ENCODE measurements at places on chromosomes 1 and 21.
A peak's percentile ranks its signal among the peaks of the same experiment; 100 is the strongest.

DNA sequence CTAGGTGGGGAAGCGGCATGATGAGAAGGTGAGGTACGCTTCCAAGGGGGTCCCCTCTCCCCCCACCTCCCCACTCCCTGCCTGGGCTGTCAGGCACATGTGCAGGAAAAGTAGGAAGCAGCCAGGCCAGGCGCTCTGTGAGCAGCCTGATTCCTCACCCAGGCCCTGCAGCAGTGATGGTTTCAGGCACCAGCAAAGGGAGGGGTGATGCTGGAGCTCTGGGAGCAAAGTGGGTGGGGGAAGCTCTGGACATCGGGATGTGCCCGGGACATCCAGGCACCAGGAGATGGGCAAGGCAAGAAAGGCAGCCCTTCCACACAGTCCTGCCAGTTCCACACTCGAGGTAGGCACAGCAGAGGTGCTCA is 106.1 kb downstream of the CRYAA start:
- no peak for DNase-seq

- DNase-seq = no peak
These were observed 235.1 kb downstream of the GRIK1 start for GRCh38 chr21:29704719-29705118.

GRCh38 chr21:13937236-13937635 is 273.5 kb downstream of the LIPI start:
- DNase-seq = no peak

- DNase-seq = no peak
These were observed 384.3 kb downstream of the NTNG1 start for GRCh38 chr1:107525145-107525544.

DNA sequence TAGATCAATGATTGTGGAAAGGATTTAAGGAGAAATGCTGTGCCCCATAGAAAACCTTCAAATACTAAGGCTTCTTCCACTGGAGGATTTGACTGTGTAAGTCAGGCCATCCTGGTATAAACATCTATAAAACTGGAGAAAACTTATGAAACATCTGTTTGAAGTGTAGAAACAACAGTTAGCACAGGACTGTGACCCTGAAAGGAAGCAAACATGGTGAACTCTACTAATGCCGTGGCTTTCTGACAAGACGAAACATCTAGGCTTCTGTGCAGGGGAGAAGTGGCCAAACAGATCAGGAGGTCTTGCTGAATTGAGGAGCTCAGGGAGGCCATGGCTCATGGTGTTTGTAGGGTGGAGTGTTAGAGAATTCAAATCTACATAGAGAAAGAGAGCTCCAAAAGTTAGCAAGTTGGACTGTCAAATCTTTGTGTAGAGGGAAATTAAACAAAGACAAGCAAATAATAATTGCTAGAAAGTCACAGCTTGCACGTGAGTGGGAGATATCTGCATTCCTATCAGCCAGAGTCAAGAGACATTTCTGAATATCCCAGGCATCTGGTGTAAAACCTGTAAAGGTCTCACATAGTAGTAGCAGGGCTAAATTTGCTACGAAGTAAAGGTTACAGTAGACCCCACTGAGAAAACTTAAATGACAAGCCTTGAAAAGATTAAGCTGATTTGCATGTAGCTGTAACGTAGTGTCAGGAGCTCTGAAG is 566.8 kb upstream of the B3GALT2 start:
- no peak for DNase-seq

DNA sequence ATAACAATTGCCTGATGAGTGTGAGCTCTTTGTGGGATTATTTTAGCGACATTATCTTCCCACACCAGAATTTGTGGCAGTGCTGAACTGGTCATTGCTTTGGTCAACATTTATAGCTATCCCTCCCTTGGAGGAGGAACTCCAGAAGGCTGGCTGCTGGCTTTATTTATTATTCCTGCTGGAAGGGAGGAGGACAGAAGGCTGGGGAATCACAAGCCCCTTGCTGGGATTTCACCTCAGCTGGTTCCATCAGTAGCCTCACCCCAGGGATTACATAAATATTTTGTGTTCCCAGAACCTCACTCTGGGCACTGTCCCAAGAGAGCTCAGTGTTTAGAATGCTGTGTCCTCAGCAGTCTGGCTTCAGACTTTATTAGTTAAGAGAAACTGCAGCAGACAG is 102.8 kb upstream of the C1orf21 start:
- DNase-seq = no peak

DNA sequence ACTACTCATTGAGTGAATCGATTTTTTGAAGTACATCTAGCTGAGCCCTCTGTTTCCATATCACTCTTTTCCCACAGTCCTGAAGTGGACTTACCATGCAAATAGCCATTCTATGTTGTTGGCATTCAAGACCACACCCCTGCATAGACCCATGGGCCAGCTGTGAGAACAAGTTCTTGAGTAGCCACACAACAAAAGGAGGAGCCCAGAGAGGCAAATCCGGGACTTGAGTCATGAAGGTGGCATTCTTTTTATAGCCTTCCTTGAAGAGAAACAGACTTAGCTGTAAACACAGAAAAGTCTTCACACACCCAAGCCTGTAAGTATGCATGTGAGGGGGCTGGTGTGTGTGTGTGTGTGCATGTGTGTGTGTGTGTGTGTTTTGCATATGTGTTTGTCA is 13.8 kb upstream of the SPRR5 start:
- DNase-seq = no peak

GRCh38 chr1:87108814-87109411 is 194.5 kb downstream of the HS2ST1 start:
- DNase-seq = no peak

- DNase-seq = peak; percentile 5
These were observed 31.2 kb downstream of the CHD1L start for GRCh38 chr1:147273409-147274336.

- no peak for DNase-seq
These were observed 512.3 kb upstream of the PLXNA2 start for GRCh38 chr1:208756339-208756981.

DNA sequence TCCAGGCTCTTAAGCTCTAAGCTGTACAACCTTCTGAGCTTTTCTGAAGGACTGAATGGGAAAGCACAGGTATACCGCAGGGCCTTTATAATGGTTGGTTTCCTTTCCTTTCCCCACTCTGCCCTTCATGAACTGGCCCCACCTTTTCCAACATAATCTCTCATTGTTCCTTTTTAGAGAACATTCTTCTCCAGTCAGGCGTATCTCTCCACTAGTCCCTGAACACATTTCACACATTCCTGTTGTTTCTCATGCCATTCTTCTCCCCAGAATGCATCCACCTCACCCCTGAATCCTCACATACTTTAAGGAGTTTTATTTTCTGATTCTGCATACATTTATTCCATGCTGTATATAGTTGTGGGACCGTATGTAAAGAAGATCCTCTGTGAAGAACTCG is 41.3 kb downstream of the PGM1 start:
- DNase-seq = no peak

- no peak for DNase-seq
These were observed 81.6 kb upstream of the CD55 start for GRCh38 chr1:207239874-207240273.

DNA sequence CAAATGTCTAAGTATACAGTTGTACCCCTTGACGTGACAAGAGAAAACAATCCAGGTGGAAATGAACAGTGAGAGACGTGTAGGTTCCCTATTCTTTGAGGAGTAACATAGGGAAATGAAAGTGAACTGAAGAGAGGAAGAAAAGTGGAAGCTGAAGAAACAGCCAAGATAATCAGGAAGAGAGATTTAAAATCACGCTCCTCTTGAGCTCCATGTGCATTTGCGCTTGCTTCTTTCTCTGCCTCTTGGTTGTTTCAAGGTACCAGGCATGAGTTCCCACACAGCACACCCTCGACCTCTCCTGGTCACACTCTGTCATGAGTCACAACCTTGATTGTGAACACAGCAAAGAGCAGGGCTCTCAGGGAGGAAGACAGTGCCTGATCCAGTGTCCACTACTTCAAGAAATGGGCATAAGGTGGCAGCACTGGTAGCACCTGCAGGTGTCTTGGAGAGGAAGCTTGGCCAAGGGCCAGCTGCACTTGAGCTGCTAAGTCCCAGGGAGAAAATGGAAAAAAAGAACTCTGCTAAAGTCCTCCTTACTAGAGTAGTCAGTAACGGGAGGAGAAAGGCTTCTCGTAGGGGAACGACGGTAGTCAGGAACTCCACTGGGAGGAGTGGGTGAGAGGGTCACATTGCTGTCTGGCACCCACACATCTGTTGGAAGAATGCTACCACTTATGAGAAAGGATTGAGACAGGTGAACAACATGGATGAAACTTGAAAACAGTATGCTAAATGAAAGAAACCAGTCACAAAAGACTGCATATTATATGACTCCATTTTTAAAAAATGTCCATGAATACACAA is 18.3 kb upstream of the ARID1A start:
- DNase-seq = peak; percentile 81

DNA sequence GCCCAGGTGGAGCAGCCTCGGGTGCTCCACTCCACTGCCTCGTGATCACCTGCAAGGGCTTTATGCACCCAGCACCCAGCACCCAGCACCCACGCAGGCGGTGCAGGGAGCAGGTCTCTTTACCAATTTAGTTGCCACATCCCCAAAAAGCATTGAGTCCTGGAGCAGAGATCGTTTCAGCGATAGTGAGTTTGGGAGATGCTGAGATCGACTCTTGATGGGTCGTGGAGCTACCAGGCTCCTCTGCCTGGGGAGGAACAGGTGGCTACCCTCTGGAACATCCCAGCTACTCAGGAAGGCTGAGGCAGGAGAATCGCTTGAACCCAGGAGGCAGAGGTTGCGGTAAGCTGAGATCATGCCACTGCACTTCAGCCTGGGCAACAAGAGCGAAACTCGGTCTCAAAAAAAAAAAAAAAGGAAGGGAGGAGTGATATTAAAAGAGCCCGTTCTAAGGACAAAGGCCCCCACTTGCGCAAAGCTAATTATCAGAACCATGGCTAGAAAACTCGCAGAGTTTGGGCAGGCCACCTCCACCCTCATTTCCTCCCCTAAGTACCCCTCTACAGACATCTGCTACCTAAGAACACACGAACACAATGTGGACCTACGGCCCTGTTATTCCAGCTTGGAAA is 106.5 kb upstream of the SLC45A1 start:
- no peak for DNase-seq

DNA sequence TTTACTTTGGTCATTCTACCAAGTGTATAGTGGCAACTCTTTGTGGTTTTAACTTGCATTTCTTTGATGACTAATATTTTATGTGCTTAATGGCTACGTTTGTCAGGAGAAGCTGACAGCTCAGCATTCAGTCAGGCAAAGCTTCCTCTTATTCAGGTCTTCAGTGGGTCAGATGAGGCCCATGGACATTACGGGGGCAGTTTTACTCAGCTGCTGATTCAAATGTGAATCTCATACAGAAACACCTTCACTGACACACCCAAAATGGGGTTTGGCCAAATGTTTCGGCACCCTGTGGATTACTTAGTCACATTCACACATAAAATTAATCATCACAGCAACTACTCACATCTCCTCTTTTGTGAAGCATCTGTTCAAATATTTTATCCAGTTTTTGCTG is 104.9 kb upstream of the PLD5 start:
- DNase-seq = no peak

- DNase-seq = no peak
These were observed 2005.7 kb downstream of the NCAM2 start for GRCh38 chr21:23003951-23004350.

- no peak for DNase-seq
These were observed 85.4 kb upstream of the CD53 start for GRCh38 chr1:110787328-110788071.

DNA sequence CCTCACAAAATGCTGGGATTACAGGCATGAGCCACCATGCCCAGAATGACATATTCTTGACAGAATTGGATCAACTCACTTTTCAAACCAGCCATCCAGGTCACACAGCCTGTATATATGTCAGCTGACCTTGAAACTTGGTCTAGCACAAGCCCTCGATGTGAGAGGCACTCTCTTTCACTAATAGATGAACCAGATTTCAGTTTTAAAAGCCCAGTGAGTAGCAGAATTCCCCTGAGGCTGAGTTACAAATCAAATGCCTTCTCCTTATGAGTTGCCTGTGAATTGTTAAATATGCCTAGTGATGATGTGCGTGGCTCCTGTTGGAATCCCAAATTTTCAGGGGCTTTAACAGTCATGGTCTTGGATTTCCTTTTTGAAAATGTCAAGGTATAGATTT is 88.7 kb downstream of the CD247 start:
- DNase-seq = no peak

DNA sequence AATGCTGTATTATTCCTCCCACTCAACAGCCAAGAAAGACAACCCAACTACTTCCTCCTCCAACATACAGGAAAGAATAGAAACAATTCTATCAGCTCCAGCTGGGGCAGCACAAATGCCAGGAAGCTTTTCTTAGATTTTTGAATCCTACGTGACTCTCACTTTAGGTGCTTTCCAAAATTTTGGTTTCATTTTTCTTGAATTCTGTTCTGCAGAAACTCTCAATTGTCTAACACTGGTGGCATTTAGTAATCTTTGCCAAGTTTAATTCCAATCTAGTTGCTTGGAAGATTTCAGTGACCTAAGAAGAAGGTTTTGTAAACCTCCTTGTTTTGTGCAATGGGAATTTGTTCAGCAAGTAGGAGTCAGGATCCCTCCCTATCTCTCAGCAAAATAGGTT is 37.1 kb upstream of the DOCK7 start:
- no peak for DNase-seq

DNA sequence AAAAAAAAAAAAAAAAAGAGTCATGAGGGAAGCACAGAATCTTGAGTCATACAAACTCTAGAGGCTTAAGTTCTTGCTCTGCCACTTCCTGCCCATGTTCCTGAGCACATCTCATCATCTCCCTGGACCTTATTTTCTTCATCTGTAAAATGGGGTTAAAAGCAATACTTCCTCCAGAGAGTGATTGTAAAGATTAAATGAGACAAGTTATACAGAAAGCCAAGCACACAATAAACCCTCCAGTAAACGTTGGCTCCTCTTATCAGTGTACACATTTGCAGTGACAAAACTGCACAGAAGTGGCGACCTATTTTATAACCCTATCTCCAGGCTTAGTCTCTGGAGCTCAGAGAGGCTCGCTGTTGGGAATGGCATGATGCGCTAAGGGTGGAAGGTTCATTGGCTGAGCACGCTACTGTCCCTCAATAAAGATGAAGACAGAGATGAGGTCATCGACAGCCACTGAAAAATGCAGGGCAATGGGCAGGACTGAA is 82.1 kb downstream of the RRAGC start:
- DNase-seq = no peak
